NCI-H2029 (cell line): ENCODE measurements at places on chromosomes 12 and 14.

GRCh38 chr14:84433961-84434360, 1096.0 kb upstream of the FLRT2 start:
- no peak for DNase-seq

- DNase-seq: no peak
These were observed 71.9 kb downstream of the ATP2B1 start for GRCh38 chr12:89636776-89637160.

DNA sequence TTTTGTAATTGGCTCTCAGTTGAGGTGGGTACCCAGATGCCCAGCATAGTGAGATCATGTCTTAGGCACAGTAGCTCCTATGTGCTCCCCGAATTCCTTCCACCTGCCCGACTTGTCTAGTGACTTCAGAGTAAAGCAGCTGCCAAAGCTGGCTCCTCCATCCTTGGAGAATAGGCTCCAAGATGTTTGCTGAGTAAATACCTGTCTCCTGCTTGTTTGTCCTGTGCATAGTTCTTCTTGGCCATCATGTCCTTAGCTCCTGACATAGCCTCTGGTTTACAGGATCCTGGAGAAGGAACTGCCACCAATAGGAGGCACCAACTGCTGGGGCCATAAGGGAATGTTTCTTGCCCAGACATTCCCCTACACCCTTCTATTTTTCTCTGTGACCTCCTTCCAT, 52.6 kb upstream of the CISTR start:
- DNase-seq: no peak

DNA sequence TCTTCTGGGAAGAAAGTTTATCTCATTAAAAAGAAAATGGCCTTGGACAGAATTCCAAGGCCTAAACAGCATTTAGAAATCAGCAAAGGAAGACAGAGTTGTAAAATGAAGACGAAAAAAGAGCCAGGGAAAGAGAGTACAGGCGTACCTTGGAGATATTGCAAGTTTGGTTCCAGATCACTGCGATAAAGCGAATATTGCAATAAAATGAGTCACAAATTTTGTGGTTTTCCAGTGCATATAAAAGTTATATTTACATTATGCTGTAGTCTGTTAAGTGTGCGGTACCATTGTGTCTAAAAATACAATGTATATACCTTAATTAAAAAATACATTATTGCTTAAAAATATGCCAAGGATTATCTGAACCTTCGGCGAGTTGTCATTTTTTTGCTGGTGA, 9.0 kb downstream of the PCNX1 start:
- no peak for DNase-seq

- DNase-seq: no peak
These were observed 80.2 kb downstream of the SPTB start for GRCh38 chr14:64799555-64799954.

DNA sequence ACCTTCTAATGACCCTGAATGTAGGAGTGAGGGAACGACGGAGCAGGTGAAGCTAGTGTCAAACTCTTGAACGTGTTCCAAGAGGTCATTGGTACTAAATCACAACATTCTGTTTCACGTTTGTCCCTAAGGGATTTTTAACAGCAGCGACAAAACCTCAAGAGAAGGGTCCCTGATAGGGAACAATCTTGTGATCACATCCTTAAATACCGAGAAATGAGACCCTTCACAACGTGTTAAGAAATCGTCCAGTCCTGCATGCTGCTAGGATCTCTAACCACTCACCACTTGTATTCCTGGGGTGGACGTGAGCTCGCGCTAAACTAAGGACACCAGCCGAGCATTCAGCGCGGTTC, 134.1 kb upstream of the KRAS start:
- DNase-seq: no peak

GRCh38 chr14:72921396-72921795, 4.9 kb upstream of the DCAF4 start:
- no peak for DNase-seq

- peak; percentile 48 for DNase-seq
These were observed 628 bp upstream of the TSHR start for GRCh38 chr14:80954687-80955299.

GRCh38 chr14:97827746-97828145, 1030.6 kb downstream of the VRK1 start:
- no peak for DNase-seq

DNA sequence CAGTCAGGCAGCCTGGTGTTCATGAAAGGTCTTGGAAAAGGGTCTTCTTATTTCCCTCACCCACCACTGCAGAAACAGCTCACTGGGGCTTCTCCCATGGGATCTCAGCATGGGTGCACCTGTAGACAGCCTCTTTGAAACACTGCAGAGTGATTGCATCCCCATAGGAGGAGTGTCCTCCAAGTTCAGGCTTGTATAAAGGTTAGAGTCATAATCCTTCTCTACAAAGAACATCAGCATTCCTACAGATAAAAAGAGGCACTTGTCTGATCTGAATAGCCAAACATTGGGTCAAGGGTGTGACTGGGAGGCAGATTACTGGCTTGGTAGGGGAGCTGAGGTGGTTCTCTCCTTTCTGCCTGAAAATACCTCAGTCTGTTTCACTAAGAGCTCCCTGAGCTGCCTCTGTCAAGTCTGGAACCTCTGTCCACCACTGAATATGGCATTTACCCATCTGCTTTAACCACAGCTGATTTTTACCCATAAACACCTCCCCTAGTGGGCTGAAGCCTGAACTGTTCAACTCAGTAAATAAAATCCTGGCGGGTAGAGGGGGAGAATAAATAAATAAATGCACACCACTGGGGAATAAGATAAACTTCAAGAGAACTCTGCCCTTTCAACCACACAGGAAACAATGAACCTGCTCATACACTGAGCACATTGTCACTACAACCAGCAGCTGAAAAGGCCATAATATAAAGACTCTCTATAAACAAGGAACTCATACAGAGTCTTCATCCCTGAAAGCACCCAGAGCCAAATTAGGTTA, 120.7 kb upstream of the SCAF11 start:
- DNase-seq: no peak

DNA sequence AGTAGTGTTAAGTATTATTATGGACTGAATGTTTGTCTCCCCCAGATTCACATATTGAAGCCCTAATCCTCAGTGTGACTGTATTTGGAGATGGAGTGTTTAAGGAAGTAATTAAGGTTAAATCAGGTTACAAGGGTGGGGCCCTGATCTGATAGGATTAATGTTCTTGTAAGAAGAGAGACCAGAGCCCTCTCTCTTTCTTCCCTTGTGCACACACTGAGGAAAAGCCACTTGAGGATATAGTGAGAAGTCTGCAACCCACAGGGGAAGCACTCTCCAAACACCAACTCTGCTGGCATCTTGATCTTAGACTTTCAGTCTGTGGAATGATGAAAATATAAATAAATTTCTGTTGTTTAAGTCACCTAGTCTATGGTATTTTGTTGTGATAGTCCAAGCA, 2.2 kb upstream of the KLRG1 start:
- no peak for DNase-seq

DNA sequence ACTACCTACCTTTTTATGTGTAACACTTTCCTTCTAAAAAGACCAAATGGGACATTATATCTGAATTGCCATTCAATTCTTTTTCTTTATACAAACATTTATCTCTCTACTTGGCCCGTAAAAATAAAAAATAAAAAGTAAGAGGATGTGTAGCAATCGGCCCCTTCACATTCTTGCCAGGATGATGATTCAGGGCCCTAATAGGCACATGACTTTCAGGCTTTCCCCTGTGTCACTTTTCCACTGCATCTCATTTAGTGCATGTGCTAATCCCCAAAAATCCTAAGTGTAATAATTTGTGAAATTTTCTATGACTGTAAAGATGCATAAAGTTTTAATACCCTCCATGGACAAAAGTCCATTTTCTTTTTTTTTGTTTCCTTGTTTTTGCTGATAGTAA, 23.0 kb upstream of the ATP2B1 start:
- DNase-seq: no peak

DNA sequence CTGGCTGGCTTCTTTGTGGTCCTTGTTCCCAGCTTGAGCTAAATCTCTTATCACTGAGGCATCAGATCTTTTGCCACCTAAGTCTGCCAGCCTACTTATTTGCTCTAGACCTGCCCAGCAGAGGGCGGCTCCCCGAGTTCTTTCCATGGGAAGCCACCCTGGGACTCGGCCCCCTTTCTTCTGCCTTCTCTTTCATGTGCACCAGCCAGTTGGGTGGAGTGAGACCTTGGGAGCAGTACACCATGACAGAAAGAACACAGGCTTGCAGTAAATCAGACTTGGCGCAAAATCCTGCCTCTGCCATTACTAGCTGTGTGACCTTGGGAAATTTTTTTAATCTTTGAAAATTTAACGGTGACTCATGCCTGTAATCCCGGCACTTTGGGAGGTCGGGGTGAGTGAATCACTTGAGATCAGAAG, 7.4 kb downstream of the SMAGP start:
- DNase-seq: no peak

GRCh38 chr12:91332302-91332701, 149.7 kb upstream of the DCN start:
- no peak for DNase-seq

GRCh38 chr12:105562199-105562971, 231.9 kb downstream of the C12orf75 start:
- DNase-seq: peak; percentile 59

DNA sequence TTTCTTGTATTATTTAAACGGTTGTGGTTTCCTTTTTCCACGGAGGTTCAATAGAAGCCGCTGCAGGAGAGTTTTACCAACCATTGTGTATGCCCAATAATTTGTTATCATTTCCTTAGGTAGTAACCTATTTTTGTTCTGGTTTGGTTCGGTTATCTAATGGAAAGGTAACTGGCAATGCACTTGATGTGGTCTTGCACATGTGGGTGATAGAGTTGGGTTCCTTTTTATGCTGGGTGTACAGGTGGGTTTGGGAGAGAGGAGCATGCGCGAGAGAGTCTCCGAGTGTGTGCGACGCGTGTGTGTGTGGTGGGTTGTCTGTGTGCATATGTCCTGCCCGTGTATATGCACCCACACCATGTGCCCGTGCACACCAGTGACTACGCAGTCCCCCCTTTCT, 102.7 kb upstream of the FKBP4 start:
- no peak for DNase-seq

- no peak for DNase-seq
These were observed 71.9 kb downstream of the PHETA1 start for GRCh38 chr12:111296906-111297463.

DNA sequence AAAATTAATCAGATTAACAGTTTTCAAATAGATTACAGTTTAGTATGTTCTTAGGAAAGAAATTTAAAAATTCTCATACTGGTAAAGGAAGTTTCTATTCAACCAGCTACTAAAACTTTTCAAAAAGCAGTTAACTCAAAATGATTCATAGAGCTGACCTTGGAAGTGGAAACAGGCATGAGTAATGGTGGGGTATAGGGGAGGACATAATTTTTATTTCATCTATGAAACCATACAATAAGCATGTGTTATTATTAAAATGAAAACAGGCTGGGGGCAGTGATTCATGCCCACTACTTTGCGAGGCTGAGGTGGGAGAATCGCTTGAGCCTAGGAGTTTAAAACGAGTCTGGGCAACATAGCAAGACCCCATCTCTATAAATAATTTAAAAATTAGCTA, 73.0 kb downstream of the DNAI7 start:
- DNase-seq: no peak

GRCh38 chr12:4273652-4274395, at the start of gene CCND2:
Gene CCND2, plus strand, starts transcription at chr12:4273762. Its CDS starts 279 bp downstream, at chr12:4274041.
- no peak for DNase-seq

DNA sequence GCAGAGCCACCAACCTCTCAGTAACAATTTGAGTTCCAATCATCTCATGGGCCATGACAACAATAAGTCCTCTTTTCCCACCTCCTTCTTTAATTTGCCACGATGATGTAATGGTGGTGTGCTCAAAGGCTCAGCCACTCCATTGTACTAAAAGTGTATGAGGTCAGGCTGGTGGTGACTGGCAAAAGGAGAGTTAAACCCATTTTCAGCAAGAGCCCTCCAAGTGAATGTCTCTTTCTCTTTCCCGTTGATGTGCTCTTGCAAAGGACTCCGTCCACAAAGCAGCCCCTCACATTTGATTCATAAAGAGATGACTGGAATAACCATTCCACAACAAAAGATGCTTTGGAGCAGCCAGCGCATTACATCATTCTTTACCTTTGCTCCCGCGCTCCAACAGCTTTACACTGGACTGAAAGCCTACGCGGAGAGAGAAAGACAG, 41.6 kb downstream of the DUSP16 start:
- peak; percentile 68 for DNase-seq

GRCh38 chr14:93104961-93105360, 10.8 kb downstream of the ITPK1 start:
- DNase-seq: no peak

GRCh38 chr14:38250331-38250730, 5.6 kb downstream of the CLEC14A start:
- no peak for DNase-seq

- no peak for DNase-seq
These were observed 27.1 kb upstream of the LUM start for GRCh38 chr12:91138337-91138920.

- no peak for DNase-seq
These were observed 51.5 kb downstream of the LMNTD1 start for GRCh38 chr12:25501549-25501948.

DNA sequence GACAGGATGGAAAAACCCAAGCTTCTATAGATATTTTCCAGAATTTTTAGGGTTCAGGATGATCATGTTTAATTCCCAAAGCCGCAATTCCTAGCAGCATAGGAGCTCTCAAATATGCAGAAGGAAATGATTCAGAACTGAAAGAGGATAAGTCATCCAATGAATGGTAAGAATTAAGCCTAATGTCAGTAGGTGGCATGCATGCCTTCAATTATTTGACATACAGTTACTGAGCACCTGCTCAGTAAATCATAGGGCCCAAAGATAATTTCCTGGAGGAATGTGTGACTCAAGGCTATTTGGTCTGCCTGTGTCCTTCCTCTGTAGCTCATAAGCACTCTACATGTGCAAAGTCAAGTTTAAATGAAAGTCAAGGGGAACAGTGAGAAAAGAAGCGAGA, 116.8 kb upstream of the SLC38A4 start:
- DNase-seq: no peak

DNA sequence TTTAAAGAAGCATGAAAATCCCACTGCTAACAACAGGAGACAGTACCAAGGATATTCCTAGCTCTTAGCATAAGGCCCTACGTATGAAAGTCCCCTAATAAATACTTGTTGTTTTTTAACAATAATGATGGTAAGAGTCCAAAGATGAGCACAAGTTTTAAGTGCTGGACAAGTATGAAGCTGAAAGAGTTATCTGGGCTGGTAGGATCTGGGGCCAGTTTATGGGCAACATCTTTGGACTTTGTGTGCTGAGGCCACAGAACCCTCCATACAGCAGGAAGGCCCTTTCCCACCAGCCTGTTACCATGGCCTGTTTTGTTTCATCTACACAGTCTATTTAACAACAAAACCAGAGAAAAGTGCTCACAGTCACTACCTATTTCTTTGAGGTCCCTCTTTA, 12.5 kb upstream of the PLXNC1 start:
- no peak for DNase-seq
